Stimulated activated CD8-positive, alpha-beta memory T cell treated with anti-CD3 and anti-CD28 coated beads, Interleukin-7, amount 100 ng/mL, for 24 hours (primary cell): ENCODE measurements at places on chromosomes 7 and 10.

GRCh38 chr10:17456032-17456548, 1.7 kb upstream of the ST8SIA6 start:
- no peak for DNase-seq

DNA sequence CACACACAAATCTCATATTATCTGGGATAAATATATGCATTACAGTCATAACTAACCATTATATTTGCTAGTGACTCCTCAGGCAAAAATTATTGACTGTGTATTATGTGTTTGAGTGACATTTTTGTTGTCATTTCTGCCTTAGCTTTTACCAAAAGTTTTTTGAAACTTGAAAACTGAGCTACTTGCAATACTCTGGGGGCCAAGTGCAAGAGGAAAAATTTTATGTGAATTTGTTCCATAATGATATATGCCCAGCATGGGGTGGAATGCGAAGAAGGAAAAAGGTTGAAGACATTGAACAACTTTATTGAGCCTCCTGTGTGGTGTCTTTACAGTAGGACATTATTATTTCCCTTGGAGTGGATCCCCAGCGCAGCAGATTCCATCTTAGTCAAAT, 176.8 kb upstream of the FERD3L start:
- DNase-seq: no peak

DNA sequence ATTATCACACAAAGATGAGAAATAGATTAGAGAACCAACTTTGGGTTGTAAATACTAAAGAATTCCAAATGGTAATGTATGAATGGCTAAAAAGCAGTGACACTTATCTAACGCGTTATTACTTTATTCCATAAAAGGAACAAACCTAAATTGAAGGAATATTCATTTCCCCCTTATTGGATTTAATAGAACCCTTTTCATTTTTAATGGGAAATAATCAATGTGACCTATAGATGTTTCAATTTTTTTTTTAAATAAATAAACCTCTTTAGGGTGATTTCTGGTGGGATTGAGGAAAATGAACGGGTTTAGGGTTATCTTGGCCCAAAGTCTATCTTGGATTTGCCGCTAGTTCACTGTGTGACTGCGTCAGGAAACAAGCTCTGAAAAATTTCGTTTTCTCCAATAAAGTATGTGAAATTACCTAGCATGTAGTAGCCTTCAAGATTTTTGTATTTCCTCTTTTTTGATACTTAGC, 1.9 kb upstream of the ACBD5 start:
- no peak for DNase-seq

GRCh38 chr7:150975536-150976319, 2.4 kb downstream of the KCNH2 start:
- no peak for DNase-seq

DNA sequence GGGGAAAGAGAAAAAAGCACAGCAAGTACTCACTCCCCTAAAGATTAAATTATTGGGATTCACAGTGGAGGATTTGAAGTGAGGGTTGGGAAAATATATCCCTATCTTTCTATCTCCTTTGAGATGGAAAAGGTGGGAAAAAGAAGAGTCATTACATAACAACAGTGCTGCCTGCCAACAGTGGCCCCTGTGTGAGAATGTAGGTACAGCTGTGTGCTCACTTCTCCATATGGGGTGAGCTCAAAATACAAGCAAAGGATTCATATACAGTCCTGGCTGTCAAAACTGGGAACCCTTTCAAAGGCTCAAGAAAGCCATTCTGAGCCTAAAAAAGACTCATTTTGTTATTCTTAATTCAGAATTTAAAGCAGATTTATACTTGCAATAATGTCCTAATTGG, 458.5 kb downstream of the GPAM start:
- DNase-seq: no peak

DNA sequence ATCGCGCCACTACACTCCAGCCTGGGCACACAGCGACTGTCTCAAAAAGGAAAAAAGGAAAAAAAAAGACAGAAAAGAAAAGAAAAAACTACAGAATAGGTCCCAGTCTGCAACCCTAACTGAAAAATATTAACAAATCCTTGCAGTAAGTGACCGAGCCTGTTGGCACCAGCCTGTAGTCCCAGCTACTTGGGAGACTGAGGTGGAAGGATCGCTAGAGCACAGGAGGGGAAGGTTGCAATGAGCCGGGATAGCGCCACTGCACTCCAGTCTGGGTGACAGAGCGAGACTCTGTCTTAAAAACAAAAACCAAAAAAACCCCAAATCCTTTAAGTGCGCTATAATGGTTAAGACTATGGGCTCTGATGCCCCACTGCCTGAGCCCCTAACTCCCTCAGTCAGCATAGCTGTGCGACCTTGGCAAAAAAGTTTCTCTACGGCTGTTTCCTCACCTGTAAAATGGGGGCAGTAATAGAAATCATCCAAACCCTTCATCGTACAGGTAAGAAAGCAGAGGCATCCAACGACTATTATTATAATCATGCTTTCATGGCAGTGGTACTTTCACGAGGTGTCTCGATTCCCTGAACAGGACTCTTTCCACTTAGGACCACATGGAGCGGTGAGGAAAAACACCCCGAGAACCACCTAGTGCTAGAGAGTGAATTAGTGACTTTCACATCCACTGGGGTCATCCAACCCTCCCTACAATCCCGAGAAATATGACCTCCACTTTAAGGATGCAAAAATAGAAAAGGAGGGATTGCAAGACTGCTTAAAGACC, 755 bp downstream of the TOMM7 start:
- DNase-seq: no peak

DNA sequence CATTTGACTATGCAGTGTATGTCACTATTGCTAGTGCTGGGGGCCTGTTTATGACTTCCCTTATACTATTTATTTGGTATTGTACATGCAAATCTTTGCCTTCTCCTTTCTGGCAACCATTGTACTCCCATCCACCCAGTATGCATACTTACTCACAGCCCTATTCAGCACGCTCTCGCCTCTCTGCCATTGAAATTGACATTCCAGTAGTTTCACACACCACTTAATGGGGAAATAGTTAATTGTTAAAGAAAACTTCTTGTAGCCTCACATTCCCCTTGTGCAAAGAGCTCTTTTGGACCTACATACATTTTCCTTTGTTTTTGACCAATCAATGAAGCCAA, 9.9 kb downstream of the CLDN12 start:
- DNase-seq: no peak

GRCh38 chr10:122513053-122513452, 47.5 kb upstream of the DMBT1 start:
- no peak for DNase-seq

GRCh38 chr10:16945593-16945992, 128.4 kb upstream of the RSU1 start:
- DNase-seq: no peak
